ENCODE measurements at places on chromosomes 11 and 22.
A peak's percentile ranks its signal among the peaks of the same experiment; 100 is the strongest.

- DNase-seq: no peak
Observed at GRCh38 chr11:103662880-103663279, 373.6 kb upstream of the DDI1 start.

GRCh38 chr22:39123751-39124581 lies 26.9 kb downstream of the APOBEC3H start:
- no peak for DNase-seq

GRCh38 chr11:30481330-30481729 lies 104.8 kb downstream of the MPPED2 start:
- no peak for DNase-seq

DNA sequence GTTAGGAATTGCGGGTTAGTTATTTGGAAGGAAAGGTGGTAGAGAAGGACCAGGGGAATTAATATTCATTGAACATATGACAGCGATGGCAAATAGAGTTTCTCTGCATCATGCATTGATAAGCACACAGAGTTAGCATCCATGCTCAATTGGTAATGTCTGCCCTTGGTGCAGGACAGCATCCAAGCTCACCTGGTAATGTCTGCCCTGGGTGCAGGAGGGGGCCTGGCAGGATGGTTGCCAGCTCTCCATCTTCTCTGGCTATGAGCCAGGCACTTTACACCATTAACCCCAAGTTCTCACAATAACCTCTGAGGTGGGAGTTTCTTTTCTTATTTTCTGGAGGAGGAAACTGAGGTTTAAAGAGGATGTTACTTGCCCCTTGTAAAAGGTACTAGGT lies 50.4 kb upstream of the RBFOX2 start:
- no peak for DNase-seq

- DNase-seq: no peak
Observed at GRCh38 chr11:115848611-115849010, 344.4 kb upstream of the CADM1 start.

GRCh38 chr11:65116370-65117205 lies 913 bp downstream of the ZNHIT2 start:
- peak; percentile 48 for DNase-seq

Data from stimulated activated CD8-positive, alpha-beta memory T cell treated with anti-CD3 and anti-CD28 coated beads, Interleukin-4, amount 100 ng/mL, for 4 hours (primary cell).